ENCODE measurements at places on chromosomes 5 and 9.
A peak's percentile ranks its signal among the peaks of the same experiment; 100 is the strongest.

GRCh38 chr5:14213813-14214585, 70.9 kb downstream of the TRIO start:
- no peak for DNase-seq

- DNase-seq: no peak
Observed at GRCh38 chr9:70119786-70120185, 76.1 kb downstream of the MAMDC2 start.

DNA sequence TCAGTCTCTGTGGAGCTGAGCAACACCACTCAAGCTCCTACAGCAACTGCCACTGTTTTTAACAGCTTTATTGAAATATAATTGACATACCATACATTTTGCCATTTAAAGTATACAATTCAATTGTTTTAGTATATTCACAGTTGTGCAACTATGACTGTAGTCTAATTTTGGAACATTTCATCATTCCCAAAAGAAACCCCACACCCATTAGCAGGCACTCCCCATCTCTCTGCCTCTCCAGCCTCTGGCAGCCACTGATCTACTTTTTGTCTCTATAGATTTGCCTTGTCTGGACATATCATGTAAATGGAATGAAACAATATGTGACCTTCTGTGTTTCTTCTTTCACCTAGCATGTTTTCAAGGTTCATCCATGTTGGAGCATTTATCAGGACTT, 43.5 kb downstream of the RUSC2 start:
- no peak for DNase-seq

DNA sequence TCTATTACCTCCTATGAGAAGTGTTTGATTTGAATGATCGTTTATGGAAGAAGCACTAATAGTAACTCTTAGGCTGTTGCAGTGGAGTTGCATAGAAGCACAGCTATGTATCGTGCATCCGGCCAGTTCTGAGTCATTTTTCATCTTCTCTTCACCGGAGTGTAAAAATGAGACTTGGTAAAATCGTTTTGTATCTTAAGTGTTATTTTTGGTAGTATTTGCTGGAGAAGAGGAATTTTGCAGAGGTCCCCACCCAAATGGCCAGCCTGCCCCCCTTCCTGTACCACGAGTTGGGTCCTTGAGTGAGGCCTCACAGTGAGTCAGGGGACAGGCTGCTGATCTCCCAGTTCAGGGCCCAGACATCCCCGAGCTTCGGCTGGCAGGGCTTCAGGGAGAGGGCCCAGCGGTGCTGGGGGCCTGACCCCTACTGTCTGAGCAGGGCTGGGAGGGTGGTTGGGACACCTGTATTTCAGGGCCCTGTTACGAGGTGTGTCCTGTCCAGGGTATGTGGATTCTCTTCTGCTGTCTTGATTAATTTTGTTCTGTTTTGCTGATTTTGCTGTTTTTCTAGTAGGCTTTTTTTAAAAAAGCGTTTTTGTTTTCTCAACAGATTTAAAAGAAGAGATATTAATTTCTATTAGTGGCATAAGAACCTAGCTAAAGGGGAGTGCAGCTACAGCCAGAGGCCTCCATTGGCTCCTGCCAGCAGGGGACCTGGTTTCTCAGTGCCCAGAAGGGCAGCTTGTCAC, 210.8 kb downstream of the TRIO start:
- no peak for DNase-seq

DNA sequence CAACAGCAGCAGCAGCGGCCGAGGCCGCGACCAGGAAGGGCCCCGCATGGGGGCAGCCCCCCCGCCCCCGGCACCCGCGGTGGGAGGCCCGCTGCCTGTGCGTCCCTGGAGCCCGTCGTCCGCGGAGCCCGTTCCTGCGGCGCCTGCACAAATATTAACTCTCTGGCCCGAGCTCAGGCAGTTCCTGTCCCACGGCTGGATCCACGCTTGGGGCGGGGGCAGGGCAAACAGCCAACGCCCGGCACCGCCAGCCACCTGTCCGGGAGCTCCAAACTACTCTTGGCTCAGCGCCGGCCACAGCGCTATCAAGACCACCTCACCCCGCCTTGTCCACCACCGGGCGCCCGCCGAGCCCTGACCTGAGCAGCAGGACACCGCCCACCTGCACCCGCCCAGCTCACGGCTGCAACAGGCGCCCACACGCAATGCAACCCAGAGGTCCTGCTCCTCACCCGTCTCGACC, at the start of gene LRRC26:
LRRC26 (minus strand) TSS at position 156 of the 463 bp plus-strand sequence; CDS start at position 48, 108 bp downstream.
- DNase-seq: no peak

DNA sequence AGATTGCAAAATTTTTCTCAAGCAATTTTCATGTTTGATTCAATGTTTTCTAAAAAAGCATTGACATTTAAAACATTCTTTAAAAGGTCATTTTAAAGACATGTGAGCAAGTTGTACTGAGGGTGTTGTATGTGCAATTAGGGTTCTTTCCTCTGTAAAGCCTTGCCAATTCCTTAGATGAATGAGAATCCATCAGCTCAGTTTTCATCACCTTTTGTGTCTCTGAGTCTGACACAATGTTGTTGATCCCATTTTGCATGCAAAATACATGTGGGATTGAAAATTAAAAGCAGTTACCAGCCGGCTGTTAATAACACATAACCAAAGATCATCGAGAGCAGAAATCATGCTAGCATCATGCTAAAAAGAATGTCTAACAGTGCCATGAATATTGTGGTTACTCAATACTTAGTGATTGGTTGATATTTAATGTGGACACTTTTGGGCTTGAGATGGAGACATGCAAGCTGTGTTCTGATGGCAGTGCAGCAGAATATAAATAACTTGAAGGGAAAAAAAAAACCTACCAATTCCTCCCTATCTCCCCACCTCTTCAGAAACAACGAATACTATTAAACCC, 57.7 kb downstream of the FGF10 start:
- DNase-seq: no peak

DNA sequence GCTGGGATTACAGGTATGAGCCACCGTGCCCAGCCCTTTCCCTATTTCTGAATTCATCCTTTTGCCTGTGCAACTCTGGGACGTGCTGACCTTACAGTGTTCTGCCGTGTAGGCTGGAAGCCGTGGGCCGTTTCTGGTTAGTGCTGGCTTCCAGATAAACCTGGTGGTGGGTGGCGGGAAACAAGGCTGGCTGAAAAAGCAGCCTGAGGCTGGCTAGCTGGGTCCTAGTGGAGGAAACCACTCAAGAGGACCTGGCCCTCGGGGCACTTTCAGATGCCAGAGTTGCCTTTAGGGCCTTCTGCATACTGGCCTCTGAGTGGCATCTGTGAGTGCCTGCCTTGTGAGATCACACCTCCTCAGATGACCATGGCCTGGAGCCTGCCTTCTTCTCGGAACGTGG, 26.9 kb downstream of the GALNT12 start:
- no peak for DNase-seq

GRCh38 chr5:40603378-40603777, 76.3 kb upstream of the PTGER4 start:
- no peak for DNase-seq

- DNase-seq: no peak
Observed at GRCh38 chr5:143241892-143242291, 161.6 kb downstream of the NR3C1 start.

GRCh38 chr9:121778252-121779225, 127.1 kb downstream of the DAB2IP start:
- no peak for DNase-seq

GRCh38 chr5:108813673-108814072, 66.0 kb downstream of the FER start:
- DNase-seq: no peak

GRCh38 chr9:129567329-129567728, 53.6 kb downstream of the C9orf50 start:
- no peak for DNase-seq

- DNase-seq: peak; percentile 72
Observed at GRCh38 chr9:99819123-99819855, 2.4 kb upstream of the NR4A3 start.

GRCh38 chr5:176536132-176536901, 885 bp downstream of the RNF44 start:
- peak; percentile 74 for DNase-seq

- DNase-seq: no peak
Observed at GRCh38 chr5:59209758-59210359, 627.0 kb downstream of the RAB3C start.

DNA sequence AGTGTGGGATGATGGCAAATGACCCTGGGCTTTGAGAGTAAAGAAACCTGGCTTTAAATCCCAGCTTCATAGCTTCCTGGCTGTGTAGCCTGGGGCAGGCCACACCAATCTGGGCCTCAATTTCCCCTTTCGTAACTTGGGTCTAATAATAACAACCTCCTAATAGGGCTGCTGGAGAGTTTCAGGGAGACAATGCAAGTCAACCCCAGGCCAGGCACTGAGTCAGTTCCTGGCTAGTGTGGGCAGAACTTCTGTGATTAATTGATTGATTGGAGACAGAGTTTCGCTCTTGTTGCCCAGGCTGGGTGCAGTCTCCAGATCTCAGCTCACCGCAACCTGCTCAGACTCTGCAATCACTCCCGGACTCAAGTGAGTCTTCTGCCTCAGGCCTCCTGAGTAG, 3.3 kb upstream of the SH2D3C start:
- no peak for DNase-seq

DNA sequence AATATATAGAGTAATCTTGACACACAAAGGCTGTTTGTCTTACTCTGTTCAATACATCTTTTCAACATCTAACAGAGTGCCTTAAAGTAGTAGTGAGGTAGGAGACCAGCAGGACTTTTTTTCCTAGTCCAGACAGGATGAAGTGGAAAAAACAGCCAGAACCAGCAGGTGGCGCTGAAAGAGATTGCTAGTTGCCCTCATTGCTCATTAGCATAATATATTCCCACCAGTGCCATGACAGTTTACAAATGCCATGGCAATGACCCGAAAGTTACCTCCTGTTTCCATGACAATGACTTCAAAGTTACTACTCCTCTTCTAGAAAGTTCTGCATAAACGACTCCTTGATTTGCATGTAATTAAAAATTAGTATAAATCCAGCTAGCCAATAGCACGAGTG, 387.4 kb downstream of the ACTL7B start:
- DNase-seq: peak; percentile 30

Data from Kasumi-1 (cell line).